SHP77 (cell line): ENCODE measurements at places on chromosomes 7 and 10.

DNA sequence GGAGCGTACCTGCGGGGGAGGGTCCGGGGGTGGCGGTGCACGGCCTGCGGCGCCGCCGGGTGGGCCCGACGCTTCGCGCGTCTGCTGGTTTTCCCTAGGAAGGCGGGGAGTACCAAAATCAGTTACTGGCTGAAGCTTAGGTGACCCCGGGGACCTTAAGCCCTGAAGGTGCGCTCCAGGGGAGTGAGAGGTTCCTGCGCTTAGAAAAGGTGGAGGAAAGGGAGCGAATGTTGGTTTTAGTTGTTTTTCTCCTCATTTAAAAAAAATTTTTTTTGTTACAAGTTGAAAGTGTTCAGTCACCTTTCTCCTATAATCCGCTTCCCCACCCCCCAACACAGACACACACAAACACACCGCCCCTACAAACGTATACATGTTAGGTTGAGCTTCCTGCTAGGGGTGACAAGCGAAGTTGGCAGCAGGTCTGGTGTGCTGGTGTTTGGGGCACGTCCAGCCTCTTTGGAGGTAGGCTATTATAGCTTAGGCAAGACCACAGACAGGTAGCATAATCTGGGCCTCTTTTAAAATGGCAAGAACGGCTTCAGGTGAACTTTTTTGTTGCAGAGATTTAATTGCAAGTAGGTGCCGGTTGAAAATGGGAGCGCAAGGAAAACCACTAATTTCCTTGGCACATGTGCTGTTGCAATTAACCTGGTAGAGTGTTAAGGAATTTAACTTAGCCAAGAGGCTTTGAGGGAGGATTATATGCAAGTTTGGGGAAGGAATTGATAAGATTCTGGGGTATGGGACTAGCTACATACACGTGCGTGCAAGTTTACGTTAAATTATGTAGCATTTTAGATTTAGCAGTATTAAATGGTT lies 945 bp downstream of the ADD3 start:
- DNase-seq = no peak

DNA sequence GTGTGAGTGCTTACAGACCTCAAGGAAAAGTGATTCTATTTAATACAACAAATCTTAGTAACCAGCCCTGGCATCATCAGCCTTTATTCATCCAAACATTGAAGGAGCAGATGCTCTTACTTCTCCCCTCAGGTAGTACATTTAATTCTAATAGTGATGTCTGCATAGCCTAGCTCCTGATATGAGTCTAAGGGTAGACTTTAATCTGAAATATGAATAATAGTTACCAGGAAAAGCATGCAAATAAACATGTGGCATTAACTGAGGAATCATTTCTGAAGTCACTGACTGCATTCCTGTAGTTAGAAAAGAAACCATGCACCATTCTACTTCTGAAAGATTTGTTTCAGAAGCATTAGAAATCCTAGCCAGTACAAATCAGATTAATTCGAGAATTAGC lies 25.7 kb upstream of the LMBR1 start:
- DNase-seq = no peak

GRCh38 chr7:147406521-147407135 lies 1183.9 kb upstream of the C7orf33 start:
- no peak for DNase-seq

DNA sequence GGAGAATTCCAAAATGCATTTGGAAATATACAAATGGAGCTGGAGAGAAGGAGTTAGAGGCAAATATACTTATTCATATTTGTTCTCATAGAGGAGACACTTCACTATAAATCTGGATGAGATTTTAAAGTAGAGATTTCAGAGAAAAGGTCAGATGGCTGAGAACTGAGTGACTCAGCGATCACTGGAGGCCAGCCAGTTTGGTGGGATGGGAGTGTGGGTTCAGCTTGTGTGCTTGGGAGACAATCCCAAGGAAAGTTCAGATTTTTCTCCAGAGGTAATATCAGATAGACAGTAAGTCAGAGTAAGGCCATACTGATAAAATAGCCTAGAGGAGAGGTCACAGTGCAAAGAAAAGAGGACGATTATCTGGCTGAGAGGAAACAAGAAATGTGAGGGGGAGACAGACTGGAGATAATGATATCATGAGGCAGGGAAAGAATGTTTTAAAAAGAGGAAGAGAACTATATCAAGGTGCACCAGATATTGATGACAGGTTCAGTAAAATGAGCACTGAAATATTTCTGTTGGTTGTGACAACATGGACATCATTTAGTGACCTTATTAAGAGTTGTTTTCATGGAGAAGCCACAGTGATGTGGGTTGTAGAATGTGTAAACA lies 67.0 kb downstream of the MDFIC start:
- no peak for DNase-seq

- no peak for DNase-seq
Observed at GRCh38 chr7:79471699-79472098, 18.2 kb upstream of the MAGI2 start.

- DNase-seq = no peak
Observed at GRCh38 chr7:85111761-85112160, 75.1 kb downstream of the SEMA3D start.

GRCh38 chr7:37011151-37011890 lies 287.0 kb upstream of the AOAH start:
- DNase-seq = no peak

- no peak for DNase-seq
Observed at GRCh38 chr10:121633056-121633455, 34.8 kb upstream of the FGFR2 start.

DNA sequence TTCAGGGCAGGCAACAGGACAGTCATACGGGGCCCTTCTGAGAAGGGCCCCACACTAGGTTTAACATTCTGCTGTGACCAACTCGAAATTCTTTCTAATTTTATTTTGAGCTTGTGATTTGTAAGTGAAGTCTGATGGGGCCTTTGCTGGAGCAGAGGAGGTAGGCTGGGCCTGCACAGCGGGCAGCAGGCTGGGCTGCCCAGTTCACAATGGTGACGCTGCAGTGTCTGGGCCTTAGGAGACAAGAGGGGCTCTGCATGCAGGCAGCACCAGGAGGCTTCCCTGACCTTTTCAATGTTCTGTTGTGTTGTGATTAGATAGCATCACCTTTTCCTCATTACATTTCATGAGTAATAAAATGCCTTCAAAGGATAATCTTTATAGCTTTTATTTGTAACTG lies 175.1 kb downstream of the CXCL12 start:
- DNase-seq = no peak

DNA sequence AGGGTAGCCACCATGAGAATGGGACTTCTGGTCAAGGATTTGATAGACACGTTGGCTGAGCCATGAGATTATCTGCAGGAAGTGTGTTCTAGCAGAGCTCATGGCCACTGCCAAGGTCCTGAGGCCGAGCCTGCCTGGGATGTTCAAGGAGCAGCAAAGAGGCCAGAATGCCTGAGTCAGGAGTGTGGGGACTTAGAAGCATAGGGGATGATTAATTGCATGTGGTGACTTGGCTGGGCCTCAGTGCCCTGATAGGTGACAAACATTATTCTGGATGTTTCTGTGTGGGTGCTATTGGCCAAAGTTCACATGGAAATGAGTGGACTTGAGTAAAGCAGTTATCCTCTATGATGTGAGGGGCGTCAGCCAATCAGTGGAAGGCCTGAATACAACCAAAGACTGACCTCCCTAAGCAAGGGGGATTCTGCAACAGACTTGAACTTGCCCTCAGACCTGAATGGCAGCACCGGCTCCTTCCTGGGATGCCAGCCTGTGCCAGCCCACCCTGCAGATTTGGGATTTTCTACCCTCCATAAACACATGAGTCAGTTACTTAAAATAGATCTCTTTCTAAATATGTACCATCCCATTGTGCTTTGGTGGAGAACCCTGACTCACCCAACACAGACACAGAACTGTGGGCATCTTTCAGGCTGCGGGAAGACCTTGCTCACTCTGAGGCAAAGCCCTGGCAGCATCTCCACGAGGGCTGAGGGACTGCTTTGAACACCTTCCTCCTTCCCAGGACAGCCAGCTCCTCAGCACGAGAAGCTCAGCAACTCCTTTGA lies 363.9 kb upstream of the MGMT start:
- no peak for DNase-seq
